ENCODE measurements at places on chromosomes 6 and 20.

GRCh38 chr6:12235341-12235740, 54.8 kb upstream of the EDN1 start:
- DNase-seq: no peak

- no peak for DNase-seq
Measured at GRCh38 chr20:12949429-12949980, 59.3 kb upstream of the SPTLC3 start.

DNA sequence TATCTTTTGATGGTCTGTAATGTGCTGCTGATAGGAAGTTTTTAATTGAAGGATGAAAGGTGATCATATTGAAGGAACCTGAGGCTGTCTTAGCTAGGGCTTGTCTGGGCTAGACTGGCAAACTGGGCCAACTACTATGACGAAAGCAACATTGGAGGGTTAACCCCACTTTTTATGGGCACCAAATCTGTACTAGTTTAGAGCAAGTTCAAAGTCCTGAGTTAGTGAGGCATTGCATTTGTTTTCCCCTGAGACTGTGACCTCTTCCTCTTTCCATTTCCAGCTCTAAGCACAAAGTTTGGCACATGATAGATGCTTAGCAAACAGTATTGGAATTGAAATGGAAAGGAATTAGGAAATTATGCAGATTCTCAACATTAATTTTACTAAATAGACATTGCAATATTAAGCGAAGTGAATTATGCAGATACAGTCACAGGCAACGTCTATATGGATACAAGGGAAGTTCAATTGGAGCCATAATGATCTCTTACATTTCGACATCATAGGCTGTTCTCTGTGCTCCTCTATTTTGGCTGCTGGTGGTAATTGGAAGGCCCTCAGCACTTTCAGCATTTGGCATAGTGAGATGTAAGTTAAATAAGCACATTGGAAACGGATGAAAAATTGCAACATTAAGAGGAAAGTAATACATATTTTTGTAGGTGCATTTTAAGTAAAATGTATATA, 22.2 kb downstream of the CEP57L1 start:
- DNase-seq: peak; percentile 55

GRCh38 chr6:148671085-148671484, 75.7 kb upstream of the UST start:
- no peak for DNase-seq

DNA sequence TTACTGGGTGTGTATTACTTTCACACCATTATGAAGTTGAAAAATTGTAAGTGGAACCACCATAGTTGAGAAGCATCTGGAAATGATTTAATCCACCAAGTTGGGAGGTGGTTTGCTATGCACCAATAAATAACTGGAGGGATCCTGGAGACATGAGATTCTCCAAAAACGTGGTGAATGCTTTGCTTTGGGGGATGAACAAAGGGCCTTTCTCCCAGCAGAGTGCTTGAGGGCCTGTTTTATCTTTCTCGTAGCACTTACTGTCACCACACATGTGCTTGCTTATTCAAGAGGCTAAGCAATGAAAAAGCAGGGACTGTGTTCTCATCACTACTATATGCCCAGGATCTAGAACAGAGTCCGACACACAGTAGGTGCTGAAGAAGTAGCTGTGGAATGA, 371.1 kb downstream of the DHX35 start:
- DNase-seq: no peak

Measured in large intestine (tissue), 12 donors.